ENCODE measurements at places on chromosomes 5 and 9.

DNA sequence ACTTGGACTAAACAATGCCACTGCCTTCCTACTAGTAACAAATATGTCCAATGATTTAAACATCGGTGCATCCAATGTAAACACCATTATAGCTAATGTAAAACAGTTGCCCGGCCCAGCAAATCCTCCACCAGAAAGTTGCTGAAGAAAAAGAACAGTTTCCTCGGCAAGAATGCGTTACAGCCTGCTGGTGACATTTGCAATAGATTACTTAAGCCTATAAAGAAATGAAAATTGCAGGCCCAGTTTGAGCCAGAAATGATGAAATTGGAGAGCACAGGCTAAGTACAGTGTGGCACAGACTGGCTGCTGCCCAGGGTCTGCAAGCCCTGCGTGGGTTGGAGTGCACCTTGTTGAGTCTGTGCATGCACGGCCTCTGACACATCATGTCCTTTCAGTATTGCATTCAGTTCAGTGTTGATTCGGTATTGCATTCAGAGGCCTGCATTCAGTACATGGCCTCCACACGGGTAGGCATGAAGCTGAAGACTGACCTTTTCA is 406.0 kb upstream of the KLF4 start:
- no peak for DNase-seq

DNA sequence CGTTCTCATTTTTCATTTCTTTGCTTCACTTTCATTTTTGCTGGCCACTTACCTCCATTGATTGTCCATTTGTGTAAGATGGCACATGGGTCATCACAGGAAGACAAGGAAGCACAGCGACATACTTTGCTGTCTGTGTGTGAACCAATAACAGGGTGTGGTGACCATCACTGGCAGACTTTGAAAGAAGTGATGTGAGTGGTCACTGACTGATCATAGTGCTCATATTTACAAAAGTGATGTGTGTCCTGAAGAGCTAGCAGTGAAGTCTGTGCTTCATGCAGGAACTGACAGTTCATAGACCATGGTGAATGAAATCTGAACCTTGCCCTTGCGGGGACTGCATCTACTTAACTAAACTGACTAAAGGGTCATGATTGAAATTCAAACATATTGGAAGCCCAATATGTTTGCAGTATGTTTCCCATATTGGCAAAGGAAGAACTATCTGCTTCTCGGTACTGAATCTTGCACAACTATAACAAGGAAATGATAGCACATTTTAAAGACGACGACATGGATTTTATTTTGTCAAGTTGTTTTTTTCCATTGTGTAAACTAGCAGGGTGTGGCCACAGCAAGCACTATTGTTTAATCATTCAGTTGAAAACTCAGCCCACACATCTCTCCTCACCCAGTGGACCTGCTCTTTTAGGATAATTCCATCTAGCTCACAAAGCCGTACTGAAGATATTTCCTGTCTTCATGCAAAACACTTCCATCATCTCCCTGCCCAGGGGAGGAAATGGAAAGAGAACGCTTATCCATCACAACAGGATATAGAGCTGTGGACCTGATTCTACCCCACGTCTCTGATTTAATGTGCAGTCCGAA is 232.0 kb upstream of the ANKRD55 start:
- DNase-seq: no peak

GRCh38 chr9:109064963-109065702 is 51.8 kb upstream of the CTNNAL1 start:
- no peak for DNase-seq

GRCh38 chr5:4255441-4255840 is 659.8 kb downstream of the IRX1 start:
- no peak for DNase-seq

DNA sequence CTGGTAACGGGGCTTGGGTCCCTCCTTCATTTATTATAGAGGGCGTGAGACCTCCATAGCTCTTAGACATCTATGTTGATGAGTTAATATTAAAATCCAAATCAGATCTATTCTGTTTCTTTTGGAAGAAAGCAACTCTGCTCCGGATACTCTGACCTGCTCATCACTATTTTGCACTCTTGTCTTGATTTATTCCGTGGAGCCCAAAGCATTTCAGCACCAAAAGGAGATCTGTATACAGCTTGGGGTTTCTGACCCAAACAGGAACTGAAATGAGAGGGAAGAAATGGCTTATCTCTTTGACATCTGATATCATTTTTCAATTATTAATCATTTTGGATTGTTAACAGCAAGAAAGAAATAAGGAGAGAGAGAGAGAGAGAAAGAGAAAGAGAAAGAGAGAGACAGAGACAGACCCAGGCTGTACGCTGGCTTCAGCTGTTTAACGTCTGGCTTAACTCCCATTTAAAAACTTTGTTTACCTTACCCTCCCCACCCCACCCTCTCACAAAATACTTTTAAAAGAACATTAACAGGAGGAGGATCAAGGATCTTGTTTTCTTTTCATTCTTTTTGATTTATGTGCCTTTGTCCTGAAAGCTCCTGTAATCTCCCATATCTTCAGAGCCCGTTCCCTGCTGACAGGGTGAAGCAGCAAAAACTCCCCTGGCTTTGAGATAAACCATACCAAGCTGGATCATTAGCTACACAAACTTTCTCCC is 231.4 kb upstream of the TUT7 start:
- DNase-seq: no peak

GRCh38 chr5:83124593-83124992 is 47.2 kb downstream of the XRCC4 start:
- DNase-seq: no peak

GRCh38 chr5:40754381-40755092 is 1.2 kb downstream of the TTC33 start:
- DNase-seq: no peak

DNA sequence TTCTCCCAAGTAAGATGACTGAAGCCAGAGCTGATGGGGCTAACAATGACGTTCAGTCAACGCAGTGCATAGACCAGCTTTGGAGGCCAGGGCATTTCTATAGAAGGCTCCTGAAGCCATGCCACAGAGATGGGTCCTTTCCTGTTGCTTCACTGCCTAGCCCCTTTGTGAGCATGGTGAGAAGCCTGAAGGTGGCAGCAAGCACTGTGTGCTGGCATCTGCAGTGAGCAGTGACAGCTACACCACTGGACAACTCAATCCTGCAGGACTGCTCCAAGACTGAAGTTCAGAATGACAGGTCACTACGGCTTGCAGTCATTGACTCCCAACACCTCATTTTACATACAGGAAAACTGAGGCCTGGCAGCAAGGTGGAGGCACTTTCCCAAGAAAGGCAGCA is 229.0 kb downstream of the TSSK1B start:
- no peak for DNase-seq

DNA sequence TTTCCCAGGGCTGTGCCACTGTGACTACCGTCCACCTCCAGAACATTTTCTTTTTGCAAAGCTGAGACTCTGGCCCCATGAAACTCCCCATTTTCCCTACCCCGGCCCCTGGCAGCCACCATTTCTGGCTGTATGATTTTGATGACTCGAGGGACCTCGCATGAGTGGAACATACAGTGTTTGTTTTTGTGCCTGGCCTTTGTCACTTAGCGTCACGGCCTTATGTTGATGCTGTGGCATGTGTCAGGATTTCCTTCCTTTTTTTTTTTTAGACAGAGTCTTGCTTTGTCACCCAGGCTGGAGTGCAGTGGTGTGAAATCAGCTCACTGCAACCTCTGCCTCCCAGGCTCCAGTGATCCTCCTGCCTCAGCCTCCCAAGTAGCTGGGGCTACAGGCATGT is 42.7 kb downstream of the ASS1 start:
- no peak for DNase-seq

- DNase-seq: no peak
Measured at GRCh38 chr5:157444224-157444623, 15.8 kb upstream of the NIPAL4 start.

DNA sequence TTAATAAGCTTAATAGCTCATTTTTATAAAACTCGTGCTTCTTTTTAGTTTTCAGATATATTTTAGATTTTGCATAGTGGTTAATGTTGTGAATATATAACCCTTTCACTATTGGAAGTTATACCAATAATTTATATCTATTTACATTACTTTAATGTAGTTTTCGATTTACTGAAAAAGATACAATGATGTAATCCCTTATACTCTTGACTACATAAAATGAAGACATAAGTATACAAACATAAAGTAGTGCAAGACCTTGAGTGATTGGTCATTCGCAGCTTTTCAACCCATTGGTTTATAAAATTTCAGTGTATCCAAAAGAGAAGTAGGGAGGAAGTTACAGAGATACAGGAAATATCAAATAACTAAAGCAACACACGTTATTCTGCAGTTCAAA is 84.3 kb upstream of the GRHPR start:
- no peak for DNase-seq

DNA sequence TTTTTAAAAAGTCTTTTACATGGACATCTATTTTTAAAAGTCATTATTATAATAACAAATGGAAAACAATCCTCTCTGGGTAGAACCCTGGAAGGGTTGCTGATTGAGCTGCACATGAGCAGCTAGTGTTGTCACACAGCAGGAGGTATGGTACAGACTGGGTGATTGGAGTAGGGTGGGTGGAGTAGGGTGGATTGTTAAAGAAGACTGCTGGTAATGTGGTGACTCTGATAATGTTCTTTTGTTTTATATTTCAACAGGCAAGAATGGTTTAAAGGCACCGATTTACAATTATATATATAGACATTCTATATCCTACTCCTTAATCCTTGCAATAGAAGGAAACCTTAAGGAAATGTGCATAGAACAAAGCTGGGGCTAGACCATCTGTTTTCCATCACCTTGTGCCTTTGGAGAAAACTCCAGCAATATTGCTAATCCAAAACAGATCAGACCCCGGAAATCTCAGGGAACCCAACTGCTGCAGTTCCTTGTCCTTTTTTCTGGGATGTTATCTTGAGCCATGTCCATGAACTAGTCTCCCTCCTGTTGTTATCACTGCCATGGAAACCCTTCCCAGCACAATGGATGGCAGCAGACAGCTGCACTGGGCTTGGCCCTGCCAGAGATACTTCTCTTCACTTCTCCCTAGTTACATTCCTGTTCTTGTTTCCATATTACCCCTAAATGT is 129.7 kb downstream of the YIPF5 start:
- no peak for DNase-seq

- DNase-seq: no peak
Measured at GRCh38 chr9:131856105-131856504, 116.2 kb upstream of the RAPGEF1 start.

- DNase-seq: no peak
Measured at GRCh38 chr5:137679910-137680309, 56.0 kb downstream of the KLHL3 start.

- no peak for DNase-seq
Measured at GRCh38 chr5:72387985-72388384, 67.8 kb downstream of the PTCD2 start.

GRCh38 chr5:91938441-91938840 is 555.3 kb upstream of the ARRDC3 start:
- no peak for DNase-seq

GRCh38 chr5:95771892-95772291 is 40.8 kb downstream of the RHOBTB3 start:
- DNase-seq: no peak

- no peak for DNase-seq
Measured at GRCh38 chr9:114799925-114800324, 5.9 kb downstream of the TNFSF15 start.

GRCh38 chr9:12274577-12274976 is 418.6 kb upstream of the TYRP1 start:
- no peak for DNase-seq

- no peak for DNase-seq
Measured at GRCh38 chr5:36692791-36693763, 86.7 kb downstream of the SLC1A3 start.

- DNase-seq: no peak
Measured at GRCh38 chr9:91039125-91039834, 237.7 kb downstream of the SYK start.

DNA sequence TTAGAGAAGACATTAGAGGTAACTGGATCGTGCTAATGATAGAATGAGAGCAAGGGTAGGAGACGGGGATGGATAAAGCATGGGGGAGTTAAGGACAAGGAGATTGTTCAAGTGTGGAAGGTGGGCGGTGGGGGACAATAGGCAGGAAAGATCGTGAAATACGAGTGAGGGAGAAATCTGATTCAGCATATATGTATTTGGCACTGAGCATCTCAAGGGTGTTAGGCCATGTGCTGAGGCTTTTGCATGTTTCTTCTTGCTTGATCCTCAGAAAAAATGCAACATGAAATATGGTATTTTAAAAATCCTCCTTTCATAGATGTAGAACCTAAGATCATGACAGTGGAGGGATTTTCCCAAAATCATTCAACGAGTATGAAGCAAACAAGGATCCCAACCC is 240.5 kb downstream of the PAPPA start:
- DNase-seq: no peak

DNA sequence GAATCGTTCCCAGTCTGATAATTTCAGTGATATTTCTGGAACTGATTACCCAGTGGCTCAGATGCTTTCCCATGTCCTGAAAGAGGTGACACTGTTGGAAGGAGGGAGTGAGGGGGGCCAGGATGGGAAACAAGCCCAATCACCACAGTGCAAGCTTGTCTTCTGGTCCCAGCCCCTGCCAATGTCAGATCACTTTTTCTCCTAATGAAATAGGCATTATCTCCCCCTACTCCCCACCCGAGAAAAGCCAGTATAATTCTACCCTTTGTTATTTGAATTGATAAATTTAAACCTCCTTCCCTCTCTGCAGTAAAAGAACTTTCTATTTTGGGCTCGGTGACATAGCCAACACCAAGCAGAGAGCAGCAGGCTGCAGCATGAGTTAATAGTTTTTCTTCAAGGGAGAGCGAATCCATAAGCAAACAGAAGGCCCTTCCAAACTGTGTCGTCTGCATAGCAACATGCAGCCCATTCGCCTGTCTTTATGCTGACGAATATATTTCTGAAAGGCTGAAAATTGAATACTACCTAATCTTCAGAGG is 14.6 kb upstream of the PPP2CA start:
- DNase-seq: no peak

DNA sequence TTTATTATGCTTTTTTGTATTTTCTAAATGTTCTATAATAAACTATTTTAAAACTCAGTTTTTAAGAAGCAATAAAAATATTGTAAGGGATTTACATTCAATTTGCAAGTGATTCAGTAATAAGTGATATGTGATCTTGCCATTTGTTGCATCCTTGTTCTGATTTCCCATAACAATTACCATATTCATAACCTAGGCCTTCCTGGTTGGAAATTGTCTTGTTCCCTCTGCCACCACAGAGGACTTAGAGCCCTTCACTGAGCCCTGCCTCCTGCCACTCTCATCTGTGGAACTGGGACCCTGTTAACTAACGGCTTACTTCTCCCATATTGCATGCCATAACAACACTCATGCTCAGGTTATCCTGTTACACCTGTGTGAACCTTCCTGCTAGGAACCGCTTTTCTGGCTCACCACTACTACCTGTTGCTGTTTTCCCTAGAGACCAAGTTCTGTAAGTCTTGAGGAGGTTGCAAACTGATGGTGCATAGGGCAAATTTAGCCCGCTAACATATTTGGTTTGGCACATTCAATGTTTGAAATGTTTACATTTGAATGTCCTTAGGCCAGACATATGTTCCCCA is 32.9 kb upstream of the DTWD2 start:
- no peak for DNase-seq

GRCh38 chr5:17315710-17316221 is 98.3 kb downstream of the BASP1 start:
- no peak for DNase-seq

Measured in T-helper 22 cell (primary cell).